Type B pancreatic cell (in vitro differentiated cells): ENCODE measurements at places on chromosomes 2 and 18. TPM values are rescaled to one million over a fixed set of nuclear protein-coding genes. Genes with fewer than 3 reads are reported as not detected.
A peak's percentile ranks its signal among the peaks of the same experiment; 100 is the strongest.

- peaks cover 4% of the 10 kb centered on the region for H3K36me3 ChIP-seq
- peak; percentile 40 for DNase-seq
- H3K27me3 ChIP-seq = no peaks in the 10 kb centered on the region
- peak overlapping the region; percentile 52 for H3K4me3 ChIP-seq
- peaks cover 24% of the 10 kb centered on the region for H3K4me1 ChIP-seq
These were observed 2.7 kb downstream of the EHD3 start for GRCh38 chr2:31236433-31237205.

NEU2 gene
- 0.33 TPM in 1 of 2 replicates, not detected in the other for total RNA-seq

ACTR1B gene
- 59.5 and 69.0 TPM in 2 replicates for total RNA-seq

MC2R gene
- total RNA-seq = not detected in 2 replicates

PTPN4 gene
- 31.7 and 37.4 TPM in 2 replicates for total RNA-seq

GRCh38 chr2:16584824-16585540 lies 80.7 kb downstream of the CYRIA start:
- no peak overlapping the region for H3K27ac ChIP-seq
- H3K27me3 ChIP-seq = no peaks in the 10 kb centered on the region
- no peaks in the 10 kb centered on the region for H3K36me3 ChIP-seq
- H3K4me1 ChIP-seq = peaks cover 9% of the 10 kb centered on the region
- no peak for DNase-seq
